ENCODE measurements at places on chromosomes 16 and 17.

- no peak for DNase-seq
These were observed 9.0 kb upstream of the ADORA2B start for GRCh38 chr17:15935891-15936290.

DNA sequence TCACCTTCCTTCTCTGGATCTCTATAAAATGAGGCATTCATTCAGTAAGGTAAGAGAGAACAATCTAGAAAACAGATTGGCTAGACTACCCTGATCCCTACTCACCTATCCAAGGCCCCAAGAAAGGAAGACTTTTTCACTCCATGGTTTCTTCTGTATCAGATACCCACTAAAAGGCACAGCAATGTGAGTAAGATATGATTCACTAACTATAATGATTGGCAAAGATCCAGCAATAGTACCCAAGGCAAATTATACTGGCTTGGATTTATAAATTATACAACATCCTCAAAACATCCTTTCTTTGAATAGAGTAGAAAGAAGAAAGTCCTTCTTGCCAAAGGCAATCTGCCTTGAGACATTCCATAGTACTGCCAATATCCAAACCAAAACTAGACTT lies 1432.0 kb upstream of the GOT2 start:
- DNase-seq = no peak

GRCh38 chr17:74307984-74308773 lies 17.8 kb upstream of the KIF19 start:
- DNase-seq = no peak

DNA sequence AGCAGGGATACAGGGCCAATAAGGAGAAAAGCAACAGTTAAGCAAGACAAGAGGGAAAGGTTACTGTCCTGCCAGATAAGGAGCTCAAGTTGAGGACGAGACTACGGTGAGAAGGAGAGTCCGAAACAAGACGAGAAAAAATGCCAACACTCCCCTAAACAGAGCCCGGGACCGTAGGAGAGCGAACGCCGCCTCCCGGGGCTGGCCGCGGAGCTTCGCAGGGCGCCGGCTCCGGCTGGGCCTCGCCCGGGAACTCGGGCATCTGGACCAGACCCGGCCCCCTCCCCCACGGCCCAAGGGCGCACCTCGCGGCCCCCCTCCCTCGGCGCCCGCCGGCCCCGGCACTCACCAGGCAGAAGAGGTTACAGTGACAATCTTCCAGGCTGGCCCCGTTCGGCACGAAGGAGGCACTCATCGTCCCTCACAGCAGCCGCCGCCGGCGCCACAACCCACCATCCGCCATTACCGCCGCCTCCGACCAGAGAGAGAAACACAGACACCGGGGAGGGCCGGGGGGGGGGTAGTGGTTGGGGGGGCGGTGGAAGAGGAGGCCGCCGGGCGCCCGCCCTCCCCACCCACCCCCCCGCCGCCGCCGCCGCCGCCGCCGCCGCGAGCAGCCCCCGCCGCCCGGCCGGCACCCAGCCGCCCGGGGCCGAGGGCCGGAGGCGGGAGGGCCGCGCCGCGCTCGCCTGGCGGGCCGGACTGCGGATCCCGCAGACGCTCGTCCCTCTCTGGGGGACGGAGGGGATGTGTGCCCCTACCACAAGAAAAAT lies at the start of gene MED13:
Gene MED13 (minus strand): TSS at position 488 of the 773 bp plus-strand sequence. CDS start 73 bp downstream, at position 415.
- DNase-seq = peak; percentile 36

GRCh38 chr17:34769049-34769448 lies 189.7 kb downstream of the TMEM132E start:
- no peak for DNase-seq

DNA sequence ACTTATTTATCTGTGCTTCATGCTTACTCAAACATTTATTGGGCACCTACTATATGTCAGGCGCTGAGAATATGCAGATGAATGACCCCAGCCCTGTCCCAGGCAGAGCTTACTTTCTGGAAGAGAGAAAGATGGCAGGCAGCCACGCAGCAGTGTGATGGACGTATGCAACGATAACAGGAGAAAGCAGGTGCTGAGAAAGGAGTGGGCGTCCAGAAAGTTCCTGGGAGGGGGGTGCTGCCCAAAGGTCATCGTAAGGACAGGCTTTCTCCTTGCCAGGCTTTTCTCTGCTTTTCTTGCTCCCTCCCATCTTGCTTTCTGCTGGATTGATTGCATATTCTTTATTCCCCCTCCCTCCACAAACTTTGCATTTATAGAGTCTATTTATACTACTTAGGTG lies 124.5 kb downstream of the GAS7 start:
- no peak for DNase-seq

DNA sequence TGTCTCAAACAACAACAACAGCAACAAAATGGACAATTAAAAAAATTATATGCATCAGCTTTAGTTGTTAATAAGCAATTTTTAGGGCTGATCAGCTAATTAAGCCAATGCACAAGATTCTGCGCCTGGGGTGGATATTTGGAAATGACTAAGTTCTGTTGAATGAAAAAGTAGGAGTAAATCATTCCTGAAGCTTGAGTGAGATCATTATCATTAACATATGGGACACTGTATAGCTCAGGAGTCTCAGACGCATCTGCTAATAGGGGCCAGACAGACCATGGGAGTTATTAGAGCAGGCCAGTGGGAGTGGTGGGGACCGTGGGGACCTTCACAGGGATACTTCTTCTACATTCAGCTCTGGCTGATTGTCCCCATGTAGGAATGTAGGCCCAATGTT lies 22.8 kb downstream of the IRX5 start:
- no peak for DNase-seq

DNA sequence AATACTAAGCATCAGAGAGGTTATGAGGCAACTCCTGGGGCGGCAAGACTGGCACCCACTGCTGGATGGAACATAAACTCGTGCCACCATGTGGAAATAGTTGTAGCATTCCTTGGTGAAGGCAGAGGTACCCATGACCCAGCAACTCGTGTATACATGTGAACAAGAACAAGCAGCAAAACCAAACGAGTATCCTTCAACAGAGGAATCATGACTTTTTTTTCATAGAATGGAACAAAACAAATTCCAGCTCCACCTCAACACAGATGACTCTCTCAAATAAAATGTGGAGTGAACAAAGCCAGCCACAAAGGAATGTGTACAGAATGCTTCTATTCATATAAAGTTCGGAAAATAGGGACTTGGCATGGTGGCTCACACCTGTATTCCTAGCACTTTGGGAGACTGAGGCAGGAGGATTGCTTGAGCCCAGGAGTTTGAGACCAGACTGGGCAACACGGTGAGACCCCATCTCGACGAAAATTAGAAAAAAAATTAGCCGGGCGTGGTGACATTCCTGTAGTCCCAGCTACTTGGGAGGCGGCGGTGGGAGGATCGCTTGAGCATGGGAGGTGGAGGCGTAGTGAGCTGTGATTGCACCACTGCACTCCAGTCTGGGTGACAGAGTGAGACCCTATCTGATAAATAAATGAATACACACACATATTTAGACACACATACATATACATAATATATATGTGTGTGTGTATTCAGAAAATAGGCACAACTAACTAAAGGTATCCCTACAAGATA lies 35.3 kb downstream of the B9D1 start:
- no peak for DNase-seq

- DNase-seq = no peak
These were observed 71.3 kb downstream of the SRCIN1 start for GRCh38 chr17:38534498-38534885.

DNA sequence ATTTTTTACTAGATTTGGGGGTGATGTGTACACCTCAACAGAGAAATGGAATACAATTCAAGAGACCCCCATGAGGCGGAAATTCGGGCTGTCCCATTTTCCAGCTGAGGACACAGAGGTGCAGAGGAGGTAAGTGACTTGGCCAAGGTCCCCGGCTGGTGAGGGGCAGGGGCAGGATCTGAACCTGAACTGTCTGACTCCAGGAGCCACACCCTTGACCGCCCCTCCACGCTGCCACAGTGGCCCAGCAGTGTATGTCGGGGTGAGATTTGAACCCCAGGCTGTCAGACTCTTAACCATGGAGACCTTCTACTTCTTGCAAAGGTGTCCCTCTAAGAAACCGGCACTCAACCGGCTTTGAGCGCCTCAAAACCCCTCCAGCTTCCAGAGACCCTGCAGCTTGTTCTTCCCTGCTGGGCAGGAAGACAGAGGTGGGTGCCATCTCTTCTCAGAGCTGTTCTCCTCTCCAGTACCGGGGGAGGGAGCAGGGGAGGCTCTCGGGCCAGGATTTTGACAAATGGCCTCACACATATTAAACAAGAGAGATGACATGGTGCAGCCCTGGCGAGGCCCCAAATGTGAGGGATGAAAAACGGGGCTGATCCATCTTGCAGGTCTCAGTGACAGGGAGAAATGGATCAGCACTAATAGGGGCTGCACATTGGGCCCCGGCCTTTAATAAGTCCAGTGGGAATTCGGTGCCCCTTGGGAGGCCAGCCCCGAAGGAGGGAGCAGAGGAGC lies 222.3 kb downstream of the GSG1L start:
- DNase-seq = no peak

DNA sequence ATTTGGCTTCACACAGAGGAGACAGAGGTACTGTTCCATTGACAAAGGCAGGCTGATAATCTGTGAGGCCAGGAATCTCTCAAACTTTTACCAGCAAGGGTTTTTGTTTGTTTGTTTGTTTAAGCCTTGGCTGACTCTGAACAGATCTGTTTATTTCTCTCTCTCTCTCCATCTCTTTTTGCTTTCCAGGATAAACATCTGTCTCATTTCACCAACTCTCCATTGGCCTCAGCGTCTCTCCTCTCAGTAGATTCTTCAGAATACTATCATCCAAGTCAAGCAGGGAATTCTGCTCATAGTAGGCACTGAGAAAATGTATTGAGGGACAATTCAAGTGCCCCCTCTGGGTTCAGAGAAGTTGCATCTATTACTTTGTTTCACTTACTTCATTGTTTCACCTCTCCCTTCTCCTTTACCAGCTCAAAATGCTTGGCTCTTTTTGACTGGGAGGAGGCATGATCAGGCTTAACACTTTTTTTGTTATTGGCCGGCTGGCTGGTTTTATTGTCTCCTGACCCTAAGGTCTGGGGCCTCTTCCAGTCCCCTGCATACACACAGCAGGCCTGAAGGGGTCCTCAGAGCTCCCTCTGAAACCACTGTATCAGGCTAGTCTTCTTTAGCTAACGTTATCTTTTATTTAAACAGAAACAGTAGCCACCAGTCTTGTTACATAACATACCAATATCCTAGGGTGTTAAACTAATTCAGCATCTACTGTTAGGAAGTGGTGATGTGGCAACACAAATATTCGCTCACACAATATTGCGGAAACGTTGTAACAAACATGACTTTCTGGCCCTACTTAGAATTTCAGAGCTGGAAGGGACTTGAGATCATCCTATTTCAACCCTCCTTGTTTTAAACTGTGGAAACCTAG lies 2.0 kb upstream of the YPEL2 start:
- DNase-seq = no peak

- DNase-seq = no peak
These were observed 66.2 kb downstream of the GOSR1 start for GRCh38 chr17:30543456-30543855.

DNA sequence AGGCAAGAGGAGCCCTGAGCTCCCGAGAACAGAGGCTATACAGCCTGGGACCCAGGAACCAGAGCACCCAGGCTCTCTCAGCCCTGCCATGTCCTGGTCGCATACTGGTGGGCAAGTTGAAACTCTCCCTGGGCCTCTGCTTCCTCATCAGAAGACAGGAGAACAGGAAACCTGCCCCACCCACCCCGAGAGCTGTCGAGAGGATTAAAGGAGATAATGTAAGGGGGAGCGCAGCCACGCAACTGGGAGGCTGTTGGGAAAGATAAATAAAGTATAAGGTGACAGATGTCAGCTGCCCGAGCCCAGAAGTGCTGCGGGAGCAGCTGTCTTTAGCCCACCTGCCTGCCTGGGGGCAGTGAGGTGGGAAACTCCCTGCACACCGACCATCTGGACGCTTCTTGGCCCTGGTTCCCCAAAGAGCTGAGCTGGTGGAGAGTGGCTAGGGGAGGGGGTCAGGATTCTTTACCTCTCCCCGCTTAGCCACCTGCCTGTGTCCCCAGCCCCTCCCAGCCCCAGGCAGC lies 6.8 kb downstream of the KIF19 start:
- DNase-seq = no peak

GRCh38 chr17:81432941-81433340 lies 37.7 kb downstream of the BAHCC1 start:
- no peak for DNase-seq

- DNase-seq = no peak
These were observed 107.9 kb downstream of the AIPL1 start for GRCh38 chr17:6327007-6327406.

DNA sequence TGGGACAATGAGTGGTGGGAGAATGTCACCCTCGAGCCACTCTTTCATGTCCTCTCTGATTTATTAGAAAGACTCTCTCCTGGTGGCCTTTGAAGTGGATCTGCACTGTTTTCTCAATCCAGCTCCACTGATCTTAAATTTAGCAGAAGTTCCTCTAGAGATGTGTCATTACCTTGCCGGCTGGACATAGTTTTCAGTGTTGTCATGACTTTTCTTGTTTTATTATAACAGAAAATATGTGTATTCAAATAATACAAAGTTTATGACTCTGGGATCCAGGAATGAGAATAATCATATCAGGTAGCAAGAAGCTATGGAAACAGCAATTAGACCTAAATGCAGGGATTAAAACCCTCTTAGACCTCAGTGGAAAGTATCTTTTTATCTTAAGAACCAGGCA lies 247.5 kb upstream of the ELAC2 start:
- no peak for DNase-seq

DNA sequence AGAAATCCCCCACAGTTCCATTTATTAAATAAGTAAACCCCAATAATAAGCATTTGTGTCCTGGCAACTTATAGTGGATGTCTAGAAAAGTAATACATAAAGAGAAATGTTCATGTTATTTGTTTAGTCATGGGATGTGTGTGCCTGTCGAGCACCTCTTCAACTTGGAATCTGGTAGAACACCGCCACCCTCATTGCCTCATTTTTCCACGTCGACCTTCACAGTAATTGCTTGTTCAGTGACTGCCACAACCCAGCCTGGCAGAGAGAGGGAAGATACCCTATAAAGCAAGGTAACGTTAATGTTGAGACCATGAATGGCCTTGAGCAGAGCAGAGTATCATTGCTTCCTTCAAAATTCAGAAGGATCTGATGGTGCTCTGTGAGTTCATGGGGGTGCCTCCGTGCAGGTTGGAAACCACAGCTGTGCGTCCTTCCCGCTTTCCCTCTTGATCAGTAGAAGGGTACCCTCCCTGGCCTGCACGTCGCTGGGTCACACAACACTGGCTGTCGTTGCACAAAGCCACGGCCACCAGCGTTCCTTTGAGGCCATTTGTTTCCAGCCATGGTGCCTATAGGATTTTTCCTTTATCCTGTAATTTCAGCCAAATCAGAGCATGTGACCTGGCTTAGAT lies 3.7 kb upstream of the DNASE1 start:
- no peak for DNase-seq

GRCh38 chr16:7861891-7862582 lies 529.4 kb downstream of the RBFOX1 start:
- no peak for DNase-seq

GRCh38 chr17:67813803-67814180 lies 11.5 kb upstream of the BPTF start:
- DNase-seq = no peak

- no peak for DNase-seq
These were observed 182.2 kb downstream of the ABCC12 start for GRCh38 chr16:47973552-47973951.

All from activated CD8-positive, alpha-beta memory T cell treated with anti-CD3 and anti-CD28 coated beads for 48 hours (primary cell).